ENCODE measurements at places on chromosomes 2 and 18.

DNA sequence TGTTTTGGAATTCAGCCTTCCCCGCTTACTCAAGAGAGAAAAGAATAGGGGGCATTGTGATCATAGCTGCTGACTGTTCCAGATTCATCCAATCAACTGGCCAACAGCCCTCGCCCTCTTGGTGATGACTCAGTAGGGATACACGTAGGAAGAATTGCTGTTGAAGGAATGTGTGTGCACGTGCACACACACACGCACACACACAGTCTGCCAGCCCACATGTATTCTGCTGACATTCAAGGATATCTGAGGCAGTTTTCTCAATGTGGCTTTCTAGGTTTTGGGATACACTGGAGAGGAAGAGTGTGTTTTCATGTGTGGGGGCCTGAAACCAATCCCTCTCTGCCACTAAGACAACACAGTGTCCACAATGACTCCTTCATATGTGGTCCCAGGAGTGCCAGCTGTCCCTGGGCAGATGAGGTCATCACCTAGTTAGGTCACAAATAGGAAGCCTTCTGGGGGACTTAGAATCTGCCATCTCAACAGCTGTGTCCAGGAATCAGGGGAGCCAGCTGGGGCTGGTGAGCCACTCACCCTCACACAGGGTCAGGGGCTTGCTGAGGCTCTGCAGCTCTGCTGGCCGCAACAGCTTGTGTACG lies 352.6 kb downstream of the SS18 start:
- no peak for DNase-seq

DNA sequence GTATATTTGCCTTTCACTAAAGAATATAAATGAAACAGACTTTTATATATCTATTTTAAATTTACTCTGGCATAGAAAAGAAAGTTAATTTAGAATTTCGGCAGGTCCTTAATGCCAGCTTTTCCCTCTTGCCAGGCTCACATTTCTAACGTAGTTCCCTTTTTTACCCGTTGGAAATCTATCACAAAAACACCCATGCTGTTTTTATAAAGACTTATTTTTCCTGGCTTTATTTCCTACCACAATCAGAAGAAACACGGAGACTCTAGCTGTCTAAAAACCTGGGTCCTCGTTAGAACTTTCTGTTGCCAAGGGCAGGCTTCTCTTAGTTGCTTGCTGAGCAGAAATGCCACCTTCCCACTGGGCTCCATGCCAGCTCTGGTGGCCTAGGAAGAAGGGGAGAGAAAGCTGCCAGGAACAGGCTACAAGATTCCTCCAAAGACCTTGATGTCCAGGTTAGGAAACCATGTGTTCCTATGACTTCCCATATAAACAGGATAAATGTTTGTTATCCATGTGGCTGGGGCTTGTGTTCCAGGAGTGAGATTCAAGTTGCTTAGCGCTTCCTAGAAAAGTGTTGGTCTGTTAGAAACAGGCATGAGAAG lies 17.8 kb upstream of the TMEM18 start:
- DNase-seq, result no peak

DNA sequence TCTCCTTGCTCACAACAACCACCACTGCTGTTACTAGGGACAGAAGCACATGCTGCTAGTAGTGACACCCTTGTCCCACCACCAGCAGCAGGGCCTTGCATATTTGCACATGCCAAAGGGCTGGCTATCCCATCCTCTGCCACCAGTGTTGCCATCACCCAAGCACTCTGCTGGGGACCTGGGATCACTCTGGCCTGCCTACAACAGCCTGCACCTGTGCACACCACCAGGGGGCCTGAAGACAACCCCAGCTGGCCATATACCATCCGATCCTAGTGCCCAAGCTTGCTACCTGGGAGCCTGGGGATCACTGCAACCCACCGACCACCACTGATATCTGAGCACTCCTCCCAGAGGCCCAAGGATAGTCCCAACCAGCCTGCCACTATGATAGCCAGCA lies 99.9 kb upstream of the FANCL start:
- DNase-seq, result no peak

- no peak for DNase-seq
Measured at GRCh38 chr18:3447068-3447894, 2.7 kb upstream of the TGIF1 start.

- DNase-seq, result no peak
Measured at GRCh38 chr2:39061280-39061679, 59.6 kb downstream of the SOS1 start.

GRCh38 chr2:148615381-148615841 lies 29.1 kb upstream of the EPC2 start:
- no peak for DNase-seq

DNA sequence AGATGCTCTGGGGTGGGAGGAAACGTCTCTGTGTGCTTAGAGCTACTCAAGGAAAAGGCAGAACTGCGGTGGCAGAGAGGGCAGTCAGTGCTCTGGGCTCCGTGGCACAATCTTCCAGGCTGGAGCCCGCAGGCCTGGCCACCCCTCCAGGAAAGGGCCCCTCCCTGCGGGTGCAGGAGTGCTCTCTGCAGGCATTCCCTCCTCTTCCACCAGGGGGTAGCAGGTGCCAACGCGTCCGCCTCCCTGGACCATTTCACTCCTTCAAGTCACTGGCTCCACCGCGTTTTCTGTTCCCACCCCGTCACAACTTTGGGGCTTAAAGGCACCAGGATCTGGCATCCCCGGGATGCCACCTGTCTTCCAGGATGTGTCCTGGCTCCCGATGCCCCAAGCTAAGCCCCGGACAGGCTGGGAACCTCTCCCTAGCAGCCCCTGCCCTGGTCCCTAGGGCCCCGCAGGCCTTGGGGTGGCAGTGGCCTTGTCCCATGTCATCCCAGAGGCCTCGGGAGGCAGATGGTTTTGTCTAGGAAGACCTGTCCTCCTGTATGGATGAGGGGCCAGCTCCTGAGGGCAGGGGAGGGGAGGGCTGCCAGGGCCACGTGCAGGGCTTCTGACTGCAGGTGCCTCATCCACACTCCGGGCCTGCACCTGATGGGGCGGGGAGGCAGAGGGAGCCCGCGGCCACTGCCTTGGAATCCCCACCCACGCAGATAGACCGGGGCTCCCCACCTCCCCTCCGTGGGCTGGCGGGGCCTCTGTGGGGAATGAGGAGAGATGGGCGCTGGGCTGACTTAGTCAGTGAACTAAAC lies 26.4 kb downstream of the KCNIP3 start:
- no peak for DNase-seq

- DNase-seq, result no peak
Measured at GRCh38 chr18:24368749-24369148, 28.9 kb downstream of the OSBPL1A start.

DNA sequence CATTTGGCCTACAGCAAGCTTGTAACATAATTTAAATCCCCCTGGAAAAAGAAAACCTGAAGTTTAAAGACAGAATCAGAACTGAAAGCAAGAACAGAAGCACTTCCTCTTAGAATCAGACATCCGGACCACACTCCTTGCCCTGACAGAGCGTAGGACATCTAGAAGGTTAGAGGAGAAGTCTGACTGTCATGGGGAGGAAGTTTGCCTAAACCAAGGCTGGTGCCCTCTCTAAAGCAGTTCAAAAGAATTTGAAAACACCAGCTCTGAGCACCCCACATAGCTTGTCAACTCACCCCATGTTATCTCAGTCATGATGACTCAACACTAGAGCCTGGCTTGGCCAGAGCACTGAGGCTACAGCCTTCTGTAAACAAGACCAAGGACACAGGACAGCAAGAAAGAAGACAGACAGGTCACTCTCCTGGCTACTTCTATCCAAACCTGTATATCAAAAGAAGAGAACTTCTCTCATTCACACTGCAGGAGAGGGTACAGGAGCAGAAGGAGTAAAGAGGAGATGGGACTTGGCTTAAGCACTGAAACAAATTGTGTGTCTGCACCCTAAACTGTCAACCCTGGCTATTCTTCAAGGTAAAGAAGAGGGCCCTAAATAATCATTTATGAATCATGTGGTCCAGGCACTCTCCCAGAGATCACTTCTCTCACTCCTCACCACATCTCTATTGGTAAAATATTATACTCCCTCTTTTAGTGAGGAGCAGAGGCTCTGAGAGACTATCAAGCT lies 198.6 kb downstream of the MEMO1 start:
- DNase-seq, result no peak

Data from activated CD8-positive, alpha-beta memory T cell treated with anti-CD3 and anti-CD28 coated beads for 1 hour (primary cell).